ENCODE measurements at places on chromosomes 4 and X. TPM values are rescaled to one million over a fixed set of nuclear protein-coding genes. Genes with fewer than 3 reads are reported as not detected.

DNA sequence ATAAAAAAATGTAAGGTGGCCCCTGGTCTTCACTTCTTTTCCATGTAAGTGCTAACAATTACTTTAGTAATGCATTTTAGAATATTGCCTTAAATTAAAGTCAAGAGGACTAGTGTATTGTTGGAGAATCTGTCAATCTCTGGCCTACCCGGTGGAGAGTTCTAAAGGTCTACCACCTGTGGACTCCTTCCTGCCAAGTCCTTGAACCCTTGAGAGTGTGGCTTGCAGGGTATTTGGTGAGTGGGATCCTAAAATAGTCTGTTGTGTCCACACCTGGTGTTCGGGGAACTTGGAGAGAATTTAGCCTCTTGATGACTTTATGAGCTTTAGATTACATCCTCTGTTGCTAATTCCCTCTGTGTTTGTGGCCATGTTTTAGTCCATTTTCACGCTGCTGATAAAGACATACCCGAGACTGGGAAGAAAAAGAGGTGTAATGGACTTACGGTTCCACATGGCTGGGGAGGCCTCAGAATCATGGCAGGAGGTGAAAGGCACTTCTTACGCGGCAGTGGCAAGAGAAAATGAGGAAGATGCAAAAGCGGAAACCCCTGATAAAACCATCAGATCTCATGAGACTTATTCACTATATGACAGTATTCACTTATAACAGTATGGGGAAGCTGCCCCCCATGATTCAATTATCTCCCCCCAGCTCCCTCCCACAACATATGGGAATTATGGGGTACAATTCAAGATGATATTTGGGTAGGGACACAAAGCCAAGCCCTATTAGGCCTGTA is 23.8 kb downstream of the DDIT4L start:
- DNase-seq: no peak

GRCh38 chrX:121639781-121640180 is 592.4 kb downstream of the GLUD2 start:
- no peak for DNase-seq

CXCL1 gene
- total RNA-seq: 21.7 TPM

RAB41 gene
- 0.29 TPM for total RNA-seq

C1QTNF7 gene
- 13.0 TPM for total RNA-seq

DNA sequence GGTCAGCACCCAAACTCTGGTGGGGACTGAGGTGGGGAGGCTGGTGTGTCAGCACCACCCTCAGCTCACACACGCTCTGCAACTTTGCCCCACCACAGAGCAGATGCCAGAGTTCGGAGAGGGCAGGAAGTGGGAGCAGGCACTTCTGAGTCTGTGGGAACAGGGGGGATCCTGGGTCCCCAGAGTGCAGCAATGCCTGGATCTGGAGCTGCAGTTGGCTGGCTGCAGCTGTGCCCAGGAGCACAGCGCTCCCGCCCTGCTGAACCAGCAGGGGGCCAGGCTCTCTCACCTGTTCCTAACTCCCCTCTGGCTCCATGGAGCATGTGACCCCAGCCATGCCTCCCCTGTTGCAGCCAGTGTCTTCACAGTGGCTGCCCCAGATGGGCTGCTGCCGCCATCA is 252.4 kb downstream of the SPOCK3 start:
- no peak for DNase-seq

ITIH6 gene
- total RNA-seq: not detected

DNA sequence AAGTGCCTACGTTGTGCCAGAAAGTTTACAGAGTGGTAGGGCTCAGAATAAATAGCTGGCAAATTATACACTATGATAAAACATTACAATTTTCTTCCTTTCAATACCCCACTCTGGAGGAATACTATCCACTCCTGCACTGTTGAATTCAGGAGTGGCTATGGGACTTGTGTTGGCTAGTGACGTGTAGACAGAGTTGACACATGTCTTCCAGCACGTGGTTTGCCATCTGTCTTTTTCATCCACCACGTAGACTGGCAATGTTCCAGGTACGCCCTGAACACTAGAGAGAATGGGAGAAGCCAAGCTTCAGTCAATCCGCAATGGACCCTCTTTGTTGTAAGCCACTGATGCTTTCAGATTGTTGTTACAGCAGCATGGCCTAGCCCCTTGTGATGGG is 168.8 kb upstream of the RBPJ start:
- DNase-seq: no peak

GSX2 gene
- not detected for total RNA-seq

GNRHR gene
- total RNA-seq: not detected

GRCh38 chr4:105107095-105107856 is 39.4 kb upstream of the TET2 start:
- no peak for DNase-seq

DNA sequence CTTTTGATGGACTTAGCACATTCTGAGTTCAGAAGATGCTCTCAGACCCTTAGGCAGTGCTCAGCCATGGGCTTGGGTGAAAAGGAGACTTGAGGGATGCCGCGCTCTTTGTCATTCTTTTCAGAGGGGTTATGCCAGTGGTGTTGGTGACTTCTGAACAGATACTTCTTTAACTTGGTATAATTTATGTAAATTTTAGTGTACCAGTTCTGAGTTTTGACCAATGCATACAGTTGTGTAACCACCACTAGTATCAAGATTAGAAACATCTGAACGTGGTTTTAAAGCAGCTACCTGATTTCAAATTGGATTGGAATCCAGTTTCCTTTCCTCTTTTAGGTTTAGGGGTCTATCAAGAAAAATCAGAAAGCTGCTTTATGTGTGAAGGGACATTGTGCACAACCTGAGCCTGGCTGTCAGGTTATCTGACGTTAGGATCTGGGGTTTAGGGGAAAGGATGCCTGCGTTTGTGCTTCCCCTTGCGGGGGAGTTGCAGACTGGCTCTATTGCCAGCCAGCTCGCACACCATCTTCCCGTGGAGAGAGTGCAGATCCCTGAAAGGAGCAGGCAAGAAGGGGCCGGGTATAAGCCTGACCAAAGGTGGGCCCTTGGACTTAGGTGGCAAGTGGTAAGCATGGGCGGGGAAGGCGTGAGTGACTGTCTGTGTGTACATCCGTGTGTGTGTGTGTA is 19.0 kb downstream of the SMS start:
- DNase-seq: no peak

UNC5C gene
- 3.1 TPM for total RNA-seq

DNA sequence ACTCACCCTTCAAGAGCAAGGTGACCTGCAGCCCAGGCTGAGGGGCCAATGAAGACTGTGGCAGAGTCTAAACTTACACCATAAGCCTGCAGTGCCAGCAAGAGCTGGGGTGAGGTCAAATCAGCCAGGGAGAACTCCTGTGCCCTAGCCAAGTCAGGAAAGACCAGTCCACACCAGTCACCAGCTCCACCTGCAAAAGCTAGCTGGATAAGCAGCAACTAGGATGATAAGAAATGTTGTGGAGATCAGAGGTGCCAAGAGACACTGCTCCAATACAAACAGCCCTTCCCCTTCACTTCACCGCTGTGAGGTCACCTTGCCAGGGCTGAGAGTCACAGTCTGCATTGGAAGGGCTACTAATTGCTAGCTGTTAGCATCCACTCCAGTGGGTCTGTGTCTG is 31.3 kb downstream of the NIPAL1 start:
- peak; percentile 33 for DNase-seq

DNA sequence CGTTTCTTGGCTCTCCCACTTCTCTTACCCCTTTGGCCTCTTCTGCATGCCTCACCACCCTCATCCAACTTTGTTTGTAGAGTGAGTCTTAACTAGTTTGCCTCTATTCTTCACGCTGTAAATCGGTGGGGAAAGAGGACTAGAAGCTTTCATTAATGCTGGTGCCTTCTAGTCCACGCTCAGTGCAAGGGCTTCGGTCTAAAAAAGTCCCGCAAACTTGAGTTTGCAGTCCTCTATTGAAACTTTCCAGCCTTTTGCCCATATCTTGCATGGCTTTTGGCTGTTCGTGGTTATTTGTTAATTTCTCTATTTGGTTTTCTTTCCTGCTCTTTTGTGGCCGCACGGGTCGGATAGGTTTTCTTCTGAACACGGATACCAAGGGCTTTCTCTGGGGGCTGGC is 868 bp downstream of the DACH2 start:
- no peak for DNase-seq

- no peak for DNase-seq
These were observed 50.1 kb upstream of the ACSL4 start for GRCh38 chrX:109782994-109783700.

SLC34A2 gene
- total RNA-seq: 0.35 TPM

- no peak for DNase-seq
These were observed 120.9 kb downstream of the CHIC2 start for GRCh38 chr4:53943345-53944085.

- DNase-seq: no peak
These were observed 1112.1 kb downstream of the RPA4 start for GRCh38 chrX:97995834-97996233.

GRCh38 chr4:3338976-3339531 is 46.2 kb downstream of the RGS12 start:
- no peak for DNase-seq

DNA sequence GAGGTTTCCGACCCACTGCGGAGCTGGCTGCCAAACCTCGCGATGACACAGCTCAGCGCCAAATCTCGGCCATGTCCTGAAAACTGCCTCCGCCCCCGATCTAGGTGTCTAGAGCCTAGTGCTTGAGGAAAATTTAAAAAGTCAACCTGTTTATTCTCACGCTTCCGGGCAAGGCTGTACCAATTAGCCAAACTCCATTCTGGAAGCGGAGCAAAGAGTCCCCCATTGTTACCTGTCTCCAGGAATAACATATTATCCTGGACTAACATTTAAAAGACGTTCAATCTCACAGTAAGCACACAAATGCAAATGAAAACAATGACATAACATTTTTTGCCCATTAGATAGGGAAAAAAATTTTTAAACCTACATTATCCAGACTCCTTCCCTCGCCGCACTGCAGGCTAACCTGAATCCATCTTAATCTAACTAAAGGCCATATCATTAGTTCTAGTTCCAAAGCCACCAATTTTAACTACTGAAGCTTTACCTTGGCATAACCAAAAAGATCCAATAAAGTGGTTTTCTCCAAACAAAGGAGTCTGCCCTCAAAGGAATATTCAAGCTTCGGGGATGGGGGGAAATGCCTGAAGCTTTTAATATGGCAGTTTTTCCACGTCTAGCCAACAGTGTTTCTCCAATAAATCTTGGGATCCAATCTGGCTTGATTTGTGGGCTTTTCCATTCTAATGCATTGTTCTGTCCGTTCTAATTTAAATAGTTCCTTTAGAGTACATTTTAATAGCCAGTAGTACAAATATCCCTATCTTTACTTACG is 1.9 kb downstream of the HUWE1 start:
- DNase-seq: no peak
